Lower leg skin (tissue), 4 donors: ENCODE measurements at places on chromosomes 6 and 20. TPM values are rescaled to one million over a fixed set of nuclear protein-coding genes. Genes with fewer than 3 reads are reported as not detected.

GRCh38 chr20:64176551-64176950 is 12.3 kb downstream of the MYT1 start:
- DNase-seq = no peak

GRCh38 chr6:158654960-158655489 is 5.2 kb downstream of the SYTL3 start:
- DNase-seq = no peak

GRCh38 chr20:29878281-29878741 is 1379.2 kb upstream of the DEFB115 start:
- no peak for DNase-seq

GRCh38 chr6:22328474-22328873 is 31.6 kb upstream of the PRL start:
- no peak for DNase-seq

DNA sequence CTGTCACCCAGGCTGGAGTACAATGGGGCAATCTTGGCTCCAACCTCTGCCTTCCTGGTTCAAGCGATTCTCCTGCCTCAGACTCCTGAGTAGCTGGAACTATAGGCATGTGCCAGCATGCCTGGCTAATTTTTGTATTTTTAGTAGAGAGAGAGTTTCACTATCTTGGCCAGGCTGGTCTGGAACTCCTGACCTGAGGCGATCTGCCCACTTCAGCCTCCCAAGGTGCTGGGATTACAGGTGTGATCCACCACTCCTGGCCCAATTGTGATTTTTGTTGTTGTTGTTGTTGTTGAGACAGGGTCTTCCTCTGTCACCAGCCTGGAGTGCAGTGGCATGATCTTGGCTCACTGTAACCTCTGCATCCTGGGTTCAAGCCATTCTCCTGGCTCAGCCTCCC is 69.3 kb downstream of the CBFA2T2 start:
- DNase-seq = no peak

GRCh38 chr20:59185809-59186208 is 22.2 kb downstream of the ZNF831 start:
- no peak for DNase-seq

DNA sequence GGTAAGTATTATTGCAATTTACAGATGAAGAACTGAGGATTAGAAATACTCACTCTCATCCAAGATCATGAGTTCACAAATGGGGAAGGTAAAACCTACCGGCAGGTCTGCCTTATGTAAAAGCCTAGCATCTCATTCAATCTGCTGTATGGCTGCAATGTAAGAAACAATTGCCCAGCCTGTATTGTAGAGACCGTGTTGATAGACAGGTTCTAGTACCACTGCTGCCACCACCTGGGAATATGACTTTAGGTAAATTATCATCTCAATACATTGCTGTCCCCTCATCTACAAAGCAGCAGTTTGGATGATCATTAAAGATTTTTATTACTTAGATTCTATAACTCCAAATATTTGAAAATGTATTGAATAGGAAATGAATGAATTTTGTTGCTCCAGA is 23.3 kb upstream of the ARHGAP18 start:
- DNase-seq = no peak

DNA sequence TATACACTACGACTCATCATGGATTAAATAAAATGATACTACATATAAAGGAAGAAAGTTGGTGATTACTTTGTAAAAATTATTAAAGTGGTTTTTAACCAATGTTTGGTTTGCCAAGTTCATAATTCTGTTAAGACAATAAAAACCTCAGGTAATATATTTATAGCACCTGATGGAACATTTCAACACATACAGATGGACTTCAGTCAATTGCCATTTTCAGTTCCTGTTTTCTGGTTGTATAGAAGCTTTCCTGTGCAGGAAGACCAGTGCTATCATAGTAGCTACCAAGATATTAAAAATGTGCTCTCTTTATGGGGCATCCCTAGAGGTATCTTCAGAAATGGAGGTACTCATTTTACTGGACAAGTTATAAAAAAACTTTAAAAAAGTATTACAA is 1686.4 kb downstream of the GRIK2 start:
- DNase-seq = no peak

DNA sequence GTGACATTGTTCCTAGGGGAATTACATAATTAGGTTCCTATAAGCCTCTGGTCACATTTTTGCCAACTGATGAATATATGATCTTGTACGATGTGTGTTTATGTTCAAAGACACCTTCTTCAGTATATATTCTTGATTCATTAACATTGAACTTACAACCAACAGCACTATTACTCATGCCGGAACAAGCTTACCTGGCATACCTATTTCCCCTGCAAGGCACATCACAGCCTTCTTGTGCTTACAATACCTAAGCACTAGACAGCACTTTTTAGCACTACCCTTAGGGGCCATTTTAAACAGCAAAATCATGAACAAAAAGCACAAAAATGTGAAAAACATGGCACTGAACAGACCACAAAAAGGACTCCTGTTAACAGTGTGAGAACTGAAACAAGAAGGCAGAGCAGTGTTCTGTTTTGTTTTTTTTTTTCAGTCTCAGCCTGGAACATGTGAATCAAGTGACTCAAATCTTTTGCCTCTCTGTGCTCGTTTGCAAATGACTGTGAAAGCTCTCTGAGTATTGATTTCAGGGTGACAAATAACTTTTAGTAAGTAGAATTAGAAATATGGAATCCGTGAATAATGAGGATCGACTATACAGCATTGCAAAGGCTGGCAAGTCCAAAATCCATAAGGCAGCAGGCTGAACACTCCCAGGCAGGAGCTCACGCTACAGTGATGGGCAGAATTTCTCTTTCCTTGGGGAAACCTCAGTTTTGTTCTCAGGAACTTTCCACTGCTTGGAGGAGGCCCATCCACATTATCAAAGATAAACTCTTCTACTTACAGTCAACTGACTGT is 102.3 kb upstream of the TSHZ2 start:
- no peak for DNase-seq

DNA sequence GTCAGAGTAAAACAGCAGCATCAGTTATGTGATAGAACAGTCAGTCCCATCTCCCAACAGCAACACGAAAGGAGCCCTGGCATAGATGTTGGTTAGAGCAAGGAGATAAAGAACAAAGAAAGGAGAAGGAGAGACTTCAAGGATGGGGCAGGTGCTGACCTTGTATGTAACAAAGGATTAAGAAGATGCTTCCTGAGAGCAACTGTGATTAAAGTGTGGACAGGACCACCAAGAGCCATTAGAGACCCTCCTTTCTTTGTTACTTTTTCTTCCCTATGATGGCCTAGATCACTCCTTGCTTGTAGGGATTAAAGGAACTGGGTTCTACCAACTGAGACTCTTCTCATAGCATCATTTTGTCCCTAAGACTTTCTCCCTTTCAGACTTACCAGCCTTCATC is 75.2 kb upstream of the GPR6 start:
- no peak for DNase-seq

DNA sequence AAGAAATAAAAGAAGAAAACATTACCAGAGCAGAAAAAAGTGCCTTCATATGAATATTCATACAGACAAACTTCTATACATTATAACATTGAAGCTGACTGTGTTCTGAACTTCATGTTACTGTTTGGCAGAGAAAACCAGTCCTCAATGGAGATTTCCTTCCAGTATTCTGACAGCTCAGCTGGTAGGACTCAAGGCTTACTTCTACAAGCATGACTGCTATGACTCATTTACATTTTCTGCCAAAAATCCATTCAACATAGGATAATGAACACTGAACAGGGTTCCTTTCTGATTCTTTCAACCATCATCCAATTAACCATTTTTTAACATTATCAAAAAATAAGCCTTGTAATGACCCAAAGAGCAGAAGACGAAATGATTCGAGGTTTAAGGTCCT is 25.4 kb downstream of the COL9A1 start:
- DNase-seq = no peak

GRCh38 chr20:23032056-23032749 is 2.9 kb upstream of the SSTR4 start:
- DNase-seq = no peak

DNA sequence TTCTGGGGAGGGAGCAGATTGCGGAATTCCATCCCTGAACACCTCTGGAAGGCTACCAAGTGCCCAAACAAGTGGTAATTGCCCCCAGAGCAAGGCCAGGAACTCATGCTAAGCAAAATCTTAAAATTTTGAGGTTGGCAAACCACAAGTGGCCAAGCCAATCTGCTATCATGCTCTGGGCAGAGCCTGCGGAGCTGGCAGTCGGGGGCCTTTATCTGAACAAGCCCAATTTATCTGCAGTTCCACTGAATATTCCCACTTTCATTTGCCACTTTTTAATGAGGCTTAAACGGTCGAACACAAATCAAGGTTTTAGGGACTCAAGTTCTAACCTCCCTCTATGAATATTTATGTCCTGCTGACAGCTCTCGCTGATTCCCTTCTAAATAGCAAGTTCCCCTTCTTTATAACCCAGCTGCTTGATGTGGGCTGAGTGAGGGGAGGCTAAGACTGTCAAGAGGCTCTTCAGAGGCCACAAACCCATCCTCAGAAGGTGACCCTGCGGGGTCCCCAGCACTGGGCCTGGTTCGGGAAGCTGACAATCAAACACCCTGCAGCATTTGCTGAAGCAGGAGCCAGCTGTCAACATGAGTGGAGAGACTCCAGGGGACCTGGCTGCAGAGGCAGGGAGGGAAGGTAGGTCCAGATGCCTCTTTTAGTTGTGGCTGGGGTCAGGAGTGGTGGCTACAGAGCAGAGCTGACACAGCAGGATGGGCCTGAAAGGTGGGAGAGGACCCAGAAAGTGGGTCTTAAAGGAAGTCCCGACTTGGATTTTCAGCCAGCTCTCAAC is 11.9 kb downstream of the CCDC167 start:
- DNase-seq = no peak

DNA sequence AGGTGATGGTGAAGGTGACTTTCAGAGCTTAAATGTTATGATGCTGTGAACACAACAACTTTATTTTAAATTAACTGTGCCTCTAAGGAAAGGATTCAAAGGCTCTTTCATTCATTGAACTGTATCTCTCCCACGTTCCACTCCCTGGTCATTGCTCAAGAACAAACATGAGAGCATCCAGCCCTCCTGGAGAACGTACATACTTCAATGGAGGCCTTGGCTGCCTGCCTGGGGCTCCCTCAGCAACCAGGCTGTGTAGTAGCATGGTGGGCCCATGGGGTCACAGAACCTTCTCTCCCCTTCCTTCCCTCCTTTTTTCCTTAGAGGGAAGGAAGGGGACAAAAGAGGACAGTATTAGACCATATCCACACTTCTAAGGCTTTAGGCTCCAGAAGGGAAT is 234.3 kb downstream of the CDC5L start:
- no peak for DNase-seq

DNA sequence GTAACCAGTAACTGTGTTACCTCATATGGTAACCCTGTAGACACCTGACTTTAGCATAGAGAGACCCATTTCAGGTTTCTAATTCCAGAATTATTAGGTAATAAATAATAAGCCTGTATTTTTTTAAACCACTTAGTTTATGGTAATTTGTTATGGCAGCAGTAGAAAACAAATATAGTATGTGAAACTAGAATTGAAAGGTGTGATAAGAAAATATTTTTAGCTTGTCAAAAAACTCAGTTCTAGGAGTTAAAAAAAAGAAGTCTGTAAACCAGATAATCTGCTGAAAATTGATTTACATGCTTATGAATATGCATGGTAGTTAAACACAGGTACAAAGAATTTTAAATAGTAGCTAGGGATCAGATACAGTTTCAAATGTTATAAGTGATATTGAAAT is 695.0 kb upstream of the GJE1 start:
- DNase-seq = no peak

GRCh38 chr6:111754423-111754822 is 118.8 kb downstream of the FYN start:
- no peak for DNase-seq

- DNase-seq = peak; percentile 44
Measured at GRCh38 chr6:39865011-39865888, 69.0 kb downstream of the MOCS1 start.

DNA sequence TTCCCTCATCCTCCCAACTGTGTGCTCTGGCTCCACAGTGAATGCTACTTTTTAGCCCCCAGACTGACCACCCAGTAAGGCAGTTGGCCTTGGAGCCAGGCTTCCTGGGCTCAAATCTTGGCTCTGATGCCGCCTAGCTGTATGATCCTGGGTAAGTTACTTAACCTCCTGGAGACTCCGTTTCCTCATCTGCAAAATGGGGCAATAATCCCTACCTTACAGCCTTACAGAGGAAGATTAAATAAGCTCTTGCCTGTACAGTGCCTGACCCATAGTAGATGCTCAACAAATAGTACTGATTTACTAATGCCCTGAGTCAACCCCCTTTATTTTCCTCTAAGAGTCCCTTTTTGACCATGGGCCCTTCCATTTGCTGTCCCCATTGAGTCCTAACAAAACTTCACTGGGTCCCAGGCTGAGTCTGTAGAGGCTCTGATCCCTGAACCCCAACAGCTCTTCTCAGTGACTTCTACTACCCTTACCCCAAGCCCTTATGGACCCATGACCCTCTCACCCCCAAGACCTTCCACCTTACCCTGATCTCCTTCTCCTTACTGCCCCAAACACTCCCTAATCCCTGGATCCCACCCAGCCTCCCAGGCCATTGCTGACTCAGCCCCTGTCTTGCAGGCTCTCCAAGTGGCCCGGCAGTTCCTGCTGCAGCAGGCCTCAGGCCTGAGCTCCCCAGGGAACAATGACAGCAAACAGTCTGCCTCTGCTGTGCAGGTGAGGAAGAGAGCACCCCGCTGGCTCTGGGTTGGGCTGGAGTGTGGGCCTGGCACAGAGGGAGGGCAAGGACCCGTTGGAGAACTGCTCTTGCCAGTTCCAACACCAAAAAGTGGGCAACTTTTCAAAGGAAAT is 31.4 kb downstream of the FOXP4 start:
- no peak for DNase-seq

DNA sequence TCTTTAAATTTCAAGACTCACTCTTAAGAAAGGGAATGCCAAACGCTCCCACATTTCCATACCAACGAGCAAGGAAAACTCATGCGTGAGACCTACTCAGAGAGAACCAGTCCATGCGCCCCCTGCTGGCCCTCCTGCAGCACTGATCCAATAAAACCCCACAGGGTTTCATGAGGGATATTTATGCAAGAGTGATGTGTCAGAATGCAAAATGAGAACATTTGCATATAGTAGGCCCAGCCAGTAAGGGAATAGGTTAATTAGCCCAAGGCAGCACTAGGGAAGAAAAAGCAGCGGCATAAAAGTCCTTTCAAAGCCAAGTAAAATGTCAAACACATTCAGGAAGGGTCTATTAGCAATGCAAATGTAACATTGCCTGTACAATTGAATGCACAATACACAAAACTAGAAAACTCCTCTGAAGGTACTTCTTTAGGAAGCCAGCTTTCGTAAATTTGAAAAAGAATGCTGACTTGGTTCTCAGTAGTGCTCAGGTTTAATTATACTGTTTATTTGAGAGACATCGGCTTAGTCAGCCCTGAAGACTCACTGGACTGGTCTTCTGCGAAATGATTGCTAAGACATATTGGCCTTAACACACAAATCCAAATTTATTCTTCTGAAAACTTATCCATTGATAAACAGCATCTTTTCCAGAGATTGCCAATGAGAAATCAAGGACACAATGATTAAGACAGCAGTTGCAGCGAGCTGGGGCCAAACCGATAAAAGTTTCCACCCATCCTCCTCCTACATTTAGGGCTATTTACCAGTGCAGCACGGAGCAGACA is 93.2 kb downstream of the GMPR start:
- DNase-seq = no peak

GRCh38 chr20:23296841-23297701 is 53.5 kb upstream of the NXT1 start:
- DNase-seq = peak; percentile 59

GRCh38 chr20:39264506-39265172 is 302.5 kb downstream of the DHX35 start:
- peak; percentile 88 for DNase-seq

The BPIFB1 gene
- not detected for total RNA-seq

The EDN3 gene
- total RNA-seq = 0.38 TPM

The PI16 gene
- 3.2 TPM for total RNA-seq

The CST5 gene
- total RNA-seq = not detected

The CGA gene
- total RNA-seq = 5.5 TPM

The LTV1 gene
- 9.5 TPM for total RNA-seq
